ENCODE measurements at places on chromosomes 11 and 22.

- H3K4me3 ChIP-seq, result peak overlapping the region; percentile 88
- H3K27ac ChIP-seq, result peak overlapping the region; percentile 72
- H3K27me3 ChIP-seq, result no peaks in the 10 kb centered on the region
- peaks cover 22% of the 10 kb centered on the region for H3K4me1 ChIP-seq
- peaks cover 50% of the 10 kb centered on the region for H3K36me3 ChIP-seq
These were observed 2.1 kb downstream of the KMT2A start for GRCh38 chr11:118438314-118438931.

DNA sequence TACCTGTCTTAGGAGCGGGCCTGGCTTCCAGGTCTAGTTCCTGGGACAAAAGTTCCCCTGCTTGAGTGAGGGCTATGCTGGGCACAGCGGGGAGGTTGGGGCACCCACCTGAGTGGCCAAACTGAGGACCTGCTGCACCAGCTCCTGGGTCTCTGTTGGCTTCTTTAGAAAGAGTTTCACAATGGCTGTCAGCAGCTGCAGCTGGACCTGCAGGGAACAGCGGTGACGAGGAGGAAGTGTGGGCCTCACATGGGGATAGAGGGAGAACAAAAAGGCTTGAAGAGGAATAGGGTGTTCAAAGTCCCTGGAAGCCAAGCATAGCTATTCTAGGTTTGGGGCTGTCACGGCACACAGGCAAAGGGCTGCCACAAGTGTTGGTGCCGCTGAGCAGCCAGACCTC lies 26.7 kb upstream of the RASL10A start:
- no peak overlapping the region for H3K27ac ChIP-seq
- no peaks in the 10 kb centered on the region for H3K4me1 ChIP-seq
- DNase-seq, result no peak
- no peaks in the 10 kb centered on the region for H3K27me3 ChIP-seq

DNA sequence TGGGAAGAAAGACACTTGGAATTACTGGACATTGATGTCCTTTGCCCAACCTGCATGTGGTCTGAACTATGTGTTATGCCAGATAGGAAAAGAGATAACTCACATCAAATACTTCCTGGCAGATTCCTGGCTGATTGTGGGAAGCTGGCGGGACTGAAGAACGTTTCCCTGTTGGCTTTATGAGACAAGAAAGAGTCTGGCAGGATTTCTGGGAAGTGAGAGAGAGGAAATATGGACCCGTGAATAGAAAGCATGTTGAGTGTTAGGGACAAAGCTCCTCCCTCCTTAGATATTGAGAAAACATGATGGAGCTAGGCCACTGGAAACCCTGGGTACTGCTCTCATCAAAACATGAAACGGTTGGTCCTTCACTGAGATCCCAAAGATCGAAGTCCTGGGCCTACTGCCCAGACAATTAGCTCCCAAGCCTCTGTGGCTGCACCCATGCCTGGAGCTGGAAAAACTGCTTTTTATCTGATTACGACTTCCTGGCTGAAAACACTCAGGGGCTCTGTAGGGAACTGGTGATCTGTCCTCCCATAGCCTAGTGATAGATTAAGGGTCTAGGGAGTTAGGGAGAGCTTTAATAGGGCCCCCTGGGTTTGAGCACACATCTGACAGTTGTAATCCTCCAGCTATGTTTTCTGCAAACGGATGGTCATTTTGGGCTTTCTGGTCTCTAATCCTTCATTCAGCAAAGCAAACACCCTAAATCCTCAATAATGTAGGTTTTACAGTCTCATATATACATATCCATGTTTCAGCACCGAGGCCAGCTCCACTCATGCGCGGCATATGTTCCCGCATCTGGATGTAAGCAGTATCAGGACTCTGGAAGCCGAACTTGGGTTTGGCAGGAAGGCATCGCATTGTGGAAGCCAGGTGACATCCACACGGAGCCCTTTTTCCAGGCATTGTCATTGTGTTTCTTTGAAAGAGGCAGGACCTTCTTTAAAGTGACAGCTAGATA lies 6.1 kb upstream of the B3GAT1 start:
- peaks cover 77% of the 10 kb centered on the region for H3K27me3 ChIP-seq
- H3K36me3 ChIP-seq, result no peaks in the 10 kb centered on the region
- no peak for DNase-seq
- no peaks in the 10 kb centered on the region for H3K4me1 ChIP-seq
- no peak overlapping the region for H3K27ac ChIP-seq
- H3K4me3 ChIP-seq, result no peak overlapping the region

GRCh38 chr11:73258104-73259035 lies 13.8 kb upstream of the P2RY6 start:
- no peak overlapping the region for H3K4me3 ChIP-seq
- peaks cover 11% of the 10 kb centered on the region for H3K4me1 ChIP-seq
- DNase-seq, result no peak
- no peaks in the 10 kb centered on the region for H3K36me3 ChIP-seq
- H3K27me3 ChIP-seq, result peaks cover 16% of the 10 kb centered on the region
- no peak overlapping the region for H3K27ac ChIP-seq

- no peak overlapping the region for H3K27ac ChIP-seq
- H3K27me3 ChIP-seq, result no peaks in the 10 kb centered on the region
- H3K4me1 ChIP-seq, result no peaks in the 10 kb centered on the region
- H3K4me3 ChIP-seq, result no peak overlapping the region
- H3K36me3 ChIP-seq, result no peaks in the 10 kb centered on the region
These were observed 324.5 kb downstream of the LRRC4C start for GRCh38 chr11:41134971-41135370.
